IMR-90 (cell line): ENCODE measurements at places on chromosomes 16 and 17.
A peak's percentile ranks its signal among the peaks of the same experiment; 100 is the strongest.

GRCh38 chr17:81097134-81097942, 62.4 kb downstream of the BAIAP2 start:
- DNase-seq: peak; percentile 84

- DNase-seq: no peak
Measured at GRCh38 chr16:57803134-57803990, 1.1 kb upstream of the KIFC3 start.

GRCh38 chr17:9371019-9371418, 204.6 kb downstream of the STX8 start:
- peak; percentile 91 for DNase-seq

DNA sequence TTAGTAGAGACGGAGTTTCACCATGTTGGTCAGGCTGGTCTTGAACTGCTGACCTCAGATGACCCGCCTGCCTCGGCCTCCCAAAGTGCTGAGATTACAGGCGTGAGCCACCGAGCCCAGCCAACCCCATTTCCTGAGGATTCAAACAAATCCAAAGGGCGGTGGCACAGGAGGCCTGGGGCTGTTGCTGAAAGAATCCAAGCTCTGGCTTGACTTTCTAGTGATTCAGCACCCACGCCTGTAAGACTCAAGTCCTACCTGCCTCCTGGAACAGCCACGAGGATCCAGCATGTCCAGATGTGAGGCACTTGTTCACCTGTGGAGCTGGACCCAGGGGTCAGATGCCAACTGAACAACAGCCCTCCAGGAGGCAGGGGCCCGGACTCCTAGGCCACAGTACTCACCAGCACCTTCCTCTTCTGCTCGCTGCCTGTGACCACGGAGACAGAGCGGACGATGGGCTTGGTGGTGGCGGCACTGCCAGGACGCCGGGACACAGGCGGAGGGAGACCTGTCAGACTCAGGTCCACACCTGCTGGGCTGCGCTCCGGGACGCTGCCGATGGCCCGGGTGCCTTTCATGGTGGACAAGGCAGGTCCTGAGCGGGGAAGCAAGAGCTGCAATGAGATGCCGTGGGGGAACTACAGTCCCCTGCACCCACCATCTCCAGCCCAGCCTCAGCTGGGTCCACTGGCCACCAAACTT, 3.1 kb downstream of the CEP131 start:
- no peak for DNase-seq

GRCh38 chr17:42334677-42335076, 46.4 kb downstream of the STAT5A start:
- DNase-seq: no peak

DNA sequence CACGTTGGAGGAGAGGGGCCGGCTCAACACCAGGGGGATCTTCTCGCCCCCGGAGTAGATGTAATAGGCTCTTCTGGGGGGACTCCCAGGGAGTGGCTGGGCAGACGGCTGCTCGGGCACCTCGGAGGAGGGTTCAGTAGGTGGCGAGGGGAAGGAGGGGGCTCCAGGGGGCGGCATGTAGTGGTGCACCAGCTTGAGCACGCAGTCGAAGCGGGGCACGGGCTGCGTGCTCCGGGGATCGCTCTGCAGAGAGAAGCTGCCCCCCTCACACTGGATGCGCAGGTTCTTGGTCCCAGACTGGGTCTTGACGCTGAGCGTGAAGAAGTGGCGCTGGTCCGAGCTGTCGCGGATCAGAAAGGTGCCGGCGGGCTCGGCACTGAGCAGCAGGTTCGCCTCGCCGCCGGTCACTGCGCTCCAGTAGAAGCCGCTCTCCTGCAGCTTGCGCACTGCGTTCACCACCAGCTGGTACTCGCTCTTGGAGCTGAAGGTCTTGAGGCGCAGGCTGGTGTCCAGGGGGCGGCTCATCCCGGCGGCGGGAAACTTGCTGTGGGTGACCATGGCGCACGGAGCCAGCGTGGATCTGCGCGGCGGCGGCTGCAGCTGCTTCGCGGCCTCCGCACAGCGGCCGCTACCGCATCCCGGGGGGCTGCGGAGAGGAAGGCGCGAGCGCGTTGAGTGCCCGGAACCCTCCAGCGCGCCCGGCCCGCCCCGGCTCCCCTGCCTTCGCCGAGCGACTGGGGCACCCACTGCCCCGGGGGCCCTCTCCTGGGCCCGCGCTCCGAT, 1.1 kb downstream of the SOCS3 start:
- DNase-seq: peak; percentile 53

GRCh38 chr17:20089756-20090547, 80.8 kb downstream of the SPECC1 start:
- no peak for DNase-seq

DNA sequence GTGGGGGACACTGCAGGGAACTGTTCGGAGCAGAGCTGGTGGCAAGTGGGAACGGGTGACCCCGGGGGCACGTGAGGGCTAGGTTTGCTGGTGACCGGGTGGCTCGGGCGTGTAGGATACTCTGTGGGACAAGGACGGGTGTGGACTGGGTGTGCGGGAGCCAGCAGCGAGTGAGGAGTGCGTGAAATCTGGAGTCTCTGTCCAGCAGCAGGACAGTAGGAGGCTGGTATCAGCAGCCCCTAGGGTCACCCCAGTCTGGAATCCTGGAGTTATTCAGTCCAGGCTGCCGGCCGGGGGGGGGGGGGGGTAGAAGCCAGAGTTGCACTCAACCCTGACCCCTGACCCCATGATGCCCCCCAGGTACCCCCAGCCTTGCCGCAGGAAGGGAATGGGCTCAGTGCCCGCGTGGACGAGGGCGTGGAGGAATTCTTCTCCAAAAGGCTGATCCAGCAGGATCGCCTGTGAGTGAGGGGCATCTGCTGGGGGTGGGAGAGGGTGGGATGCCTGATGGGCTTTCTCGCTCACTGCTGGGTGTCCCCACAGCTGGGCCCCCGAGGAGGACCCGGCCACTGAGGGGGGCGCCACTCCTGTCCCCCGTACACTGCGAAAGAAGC, 6.2 kb downstream of the ACD start:
- DNase-seq: no peak

- no peak for DNase-seq
Measured at GRCh38 chr17:2695243-2695960, 16.2 kb downstream of the CLUH start.

DNA sequence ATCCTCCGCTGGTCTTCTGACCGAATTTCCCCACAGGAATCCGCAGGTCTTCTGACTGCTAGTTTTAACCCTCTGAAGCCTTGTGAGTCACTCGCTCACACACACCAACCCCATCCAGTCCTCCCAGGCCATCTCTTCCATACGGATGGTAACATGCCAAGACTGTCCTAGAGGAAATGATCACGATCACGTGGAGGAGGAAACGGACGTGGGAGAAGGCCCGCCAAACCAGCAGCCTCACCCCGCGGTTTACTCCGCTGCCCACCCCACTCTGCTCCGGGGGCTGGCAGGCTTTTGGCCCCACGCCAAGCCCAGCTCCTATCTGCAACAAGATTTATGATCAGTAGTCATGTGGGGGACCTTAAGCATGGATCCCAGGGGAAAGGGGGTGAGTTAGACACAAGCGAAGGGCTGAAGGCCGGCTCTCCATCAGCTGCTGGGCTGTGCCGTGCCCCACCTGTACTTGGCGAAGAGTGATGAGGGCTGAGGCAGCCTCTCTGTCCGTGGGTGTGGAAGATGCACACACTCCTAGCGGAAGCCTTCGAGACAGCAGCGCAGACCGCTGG, 1.5 kb upstream of the FAAP100 start:
- peak; percentile 99 for DNase-seq

DNA sequence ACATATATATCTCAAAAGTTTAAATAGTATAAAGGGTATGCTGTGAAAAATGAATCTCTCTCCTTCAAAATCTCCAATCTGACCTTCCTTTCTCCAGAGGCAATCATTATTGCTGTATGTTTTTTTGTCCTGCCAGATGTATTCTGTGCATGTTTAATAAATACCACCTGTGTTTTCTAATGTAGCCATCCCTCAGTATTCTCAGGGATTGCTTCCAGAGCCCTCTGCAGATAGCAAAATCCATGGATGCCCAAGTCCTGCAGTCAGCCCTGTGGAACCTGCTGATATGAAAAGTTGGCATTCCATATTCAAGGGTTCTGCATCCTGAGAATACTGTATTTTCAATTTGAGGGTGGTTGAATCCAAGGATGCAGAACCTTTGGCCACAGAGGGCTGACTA, 42.9 kb downstream of the BPTF start:
- no peak for DNase-seq

DNA sequence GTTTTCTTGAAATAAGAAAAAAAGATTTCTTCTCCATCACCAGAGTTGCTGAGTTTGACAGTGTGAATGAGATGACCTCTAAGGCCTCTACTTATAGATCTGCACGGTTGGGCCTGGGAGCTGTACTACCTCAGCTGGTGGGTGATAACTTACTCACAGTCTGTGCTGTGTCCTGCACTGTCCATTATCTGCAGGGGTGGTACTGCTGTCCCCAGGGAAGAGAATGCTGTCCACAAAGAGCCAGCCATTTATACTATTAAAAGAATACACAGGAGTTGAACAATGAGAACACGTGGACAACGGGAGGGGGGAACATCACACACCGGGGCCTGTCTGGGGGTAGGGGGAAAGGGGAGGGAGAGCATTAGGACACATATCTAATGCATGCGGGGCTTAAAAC, 655.3 kb downstream of the WWOX start:
- no peak for DNase-seq

DNA sequence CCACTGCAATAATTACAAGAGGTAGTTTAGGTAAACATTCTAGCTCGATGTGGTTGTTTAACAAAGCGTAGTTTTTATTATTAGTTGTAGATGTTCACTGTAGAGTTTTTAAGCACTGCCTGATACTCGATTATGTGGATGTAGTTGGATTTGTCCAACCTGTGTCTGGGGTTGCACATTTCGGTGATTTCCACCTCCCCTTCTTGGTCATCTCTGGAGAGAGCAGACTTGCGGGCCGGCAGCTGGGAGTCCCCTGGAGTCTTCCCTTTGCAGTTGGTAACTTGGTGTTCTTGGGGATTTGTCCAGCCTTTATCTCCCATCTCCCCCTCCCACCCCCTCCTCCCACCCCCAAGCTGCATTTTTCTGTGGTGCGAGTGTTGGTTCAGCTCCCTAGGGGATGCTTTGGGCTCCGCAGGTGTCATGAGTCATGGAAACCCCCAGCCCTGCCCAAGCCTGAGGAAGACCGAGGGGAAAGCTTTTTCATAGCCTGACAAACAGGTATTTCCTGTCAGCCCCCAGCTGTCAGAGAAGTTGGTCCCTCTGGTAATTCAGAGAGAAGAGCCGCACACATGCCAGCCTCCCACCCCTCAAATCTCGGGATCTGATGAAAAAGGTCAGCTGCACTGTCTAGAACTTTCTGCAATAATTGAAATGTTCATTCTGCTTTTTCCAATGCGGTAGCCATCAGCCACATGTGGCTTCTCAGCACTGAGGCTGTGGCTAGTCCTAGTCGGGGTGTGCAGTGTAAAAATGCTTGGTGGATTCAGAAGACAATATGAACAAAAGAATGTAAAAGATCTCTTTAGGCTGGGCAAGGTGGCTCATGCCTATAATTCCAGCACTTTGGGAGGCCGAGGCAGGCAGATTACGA, 50.3 kb downstream of the KSR1 start:
- no peak for DNase-seq

DNA sequence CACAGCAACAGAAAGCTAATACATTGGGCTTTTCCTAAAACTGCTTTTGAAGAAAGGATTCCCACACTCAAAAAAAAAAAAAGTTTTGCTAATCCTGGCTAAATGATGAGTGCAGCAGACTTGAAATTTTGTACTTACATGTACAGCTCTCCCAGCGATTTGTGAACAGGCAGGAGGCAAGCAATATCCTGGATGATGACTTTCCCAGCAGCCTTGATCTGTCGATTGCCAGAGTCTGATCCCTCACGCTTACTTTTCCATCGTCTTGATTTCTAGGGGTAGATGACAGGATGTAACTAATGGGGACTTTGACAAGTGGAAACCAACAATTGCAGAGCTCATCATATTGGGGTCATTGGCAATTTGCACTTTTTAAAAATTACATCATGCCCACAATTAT, 91.4 kb downstream of the WDR59 start:
- no peak for DNase-seq

GRCh38 chr17:61054436-61054835, 345.2 kb upstream of the TBX2 start:
- DNase-seq: no peak
